NCI-H510A treated with DMSO at 0.1 percent for 48 hours (cell line): ENCODE measurements at places on chromosomes 2 and 18.

- DNase-seq, result peak; percentile 61
Observed at GRCh38 chr18:26655525-26656430, 107.4 kb upstream of the KCTD1 start.

DNA sequence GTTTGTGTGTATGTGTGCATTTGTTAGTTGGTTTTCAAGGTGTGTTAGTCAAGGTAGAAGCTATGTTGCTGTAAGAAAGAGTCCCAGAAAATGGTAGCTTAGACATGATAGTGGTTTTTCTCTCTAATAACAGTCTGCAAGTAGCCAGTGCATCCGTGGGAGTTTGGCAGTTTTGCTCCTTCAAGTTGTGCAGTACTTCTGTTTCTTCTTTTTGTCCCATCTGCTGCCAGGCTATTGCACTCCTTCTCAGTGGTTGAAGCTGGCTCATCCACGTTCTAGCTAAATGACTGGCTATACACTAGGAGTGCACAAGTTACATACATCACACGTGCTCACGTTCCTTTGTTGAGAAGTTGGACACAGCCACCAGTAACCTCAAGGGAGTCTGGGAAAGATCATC is 134.7 kb downstream of the ASXL3 start:
- no peak for DNase-seq

GRCh38 chr2:96954011-96954846 is 32.2 kb downstream of the FAM178B start:
- DNase-seq, result no peak

DNA sequence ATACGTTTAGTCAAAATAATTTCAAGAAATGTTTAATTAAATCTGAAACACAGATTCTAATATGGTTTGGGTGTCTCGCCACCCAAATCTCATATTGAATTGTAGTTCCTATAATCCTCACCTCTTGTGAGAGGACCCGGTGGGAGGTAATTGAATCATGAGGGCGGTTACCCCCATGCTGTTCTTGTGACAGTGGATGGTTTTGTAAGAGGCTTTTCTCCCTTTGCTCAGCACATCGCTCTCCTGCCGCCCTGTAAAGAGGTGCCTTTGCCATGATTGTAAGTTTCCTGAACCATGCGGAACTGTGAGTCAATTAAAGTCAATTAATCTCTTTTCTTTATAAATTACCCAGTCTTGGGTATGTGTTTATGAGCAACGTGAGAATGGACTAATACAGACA is 1045.1 kb upstream of the POU3F3 start:
- no peak for DNase-seq
